ENCODE measurements at places on chromosomes 4 and X.

DNA sequence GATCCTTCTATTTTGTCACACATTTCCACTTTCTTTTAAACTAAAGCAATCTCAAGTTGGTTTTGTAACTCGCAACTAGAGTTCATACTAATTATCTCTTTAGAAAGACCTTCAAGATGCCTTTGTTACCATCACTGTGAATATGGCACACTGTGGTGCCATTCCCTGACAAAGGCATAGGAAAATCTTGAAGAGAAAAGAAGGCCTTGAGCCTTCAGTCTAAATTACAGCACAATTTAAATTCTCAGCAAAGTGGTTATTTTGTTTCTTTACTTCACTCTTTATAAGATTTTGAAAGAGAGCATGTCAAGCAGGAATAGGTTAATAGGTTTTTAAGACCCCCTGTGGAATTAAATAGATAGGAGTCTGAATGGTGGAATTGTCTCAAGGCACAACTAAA is 89.0 kb upstream of the BANK1 start:
- no peak for DNase-seq

DNA sequence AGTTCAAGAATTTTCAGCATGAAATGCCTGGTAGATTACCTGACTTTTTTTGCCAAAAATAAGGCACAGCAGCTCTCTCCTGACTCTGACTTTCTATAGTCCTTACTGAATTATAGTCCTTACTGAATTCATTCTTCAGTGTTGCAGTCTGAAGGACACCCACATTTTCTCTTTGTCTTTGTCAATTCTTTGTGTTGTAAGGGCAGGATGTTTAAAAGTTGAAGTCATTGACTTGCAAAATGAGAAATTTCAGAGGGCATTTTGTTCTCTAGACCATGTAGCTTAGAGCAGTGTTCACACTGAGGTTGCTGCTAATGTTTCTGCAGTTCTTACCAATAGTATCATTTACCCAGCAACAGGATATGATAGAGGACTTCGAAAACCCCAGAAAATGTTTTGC is 168.0 kb downstream of the SOWAHB start:
- no peak for DNase-seq

- DNase-seq: no peak
Observed at GRCh38 chr4:147285751-147286150, 195.1 kb upstream of the EDNRA start.

GRCh38 chr4:4422856-4423499 is 36.1 kb downstream of the NSG1 start:
- DNase-seq: no peak

DNA sequence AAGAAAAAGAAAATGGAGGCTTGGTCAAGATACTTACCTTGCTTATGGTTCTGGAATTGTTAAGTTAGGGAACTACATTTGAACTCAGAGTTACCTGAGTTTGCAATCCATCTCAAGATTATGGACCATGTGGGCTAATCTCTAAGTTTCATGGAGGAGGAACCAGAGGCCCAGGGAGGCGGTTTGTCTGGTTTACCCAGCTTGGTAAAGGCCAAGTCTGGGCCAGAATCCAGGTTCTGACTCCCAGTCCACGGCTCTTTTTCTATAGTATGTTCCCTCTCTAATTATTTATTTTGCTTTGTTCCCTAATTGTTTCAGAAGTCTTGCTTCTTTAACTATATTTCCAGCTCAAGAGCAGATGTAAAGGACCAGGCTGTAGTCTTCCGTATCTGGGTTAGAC is 168.1 kb downstream of the FRAS1 start:
- DNase-seq: no peak

GRCh38 chr4:55466001-55466400 is 70.2 kb downstream of the TMEM165 start:
- DNase-seq: no peak

- DNase-seq: no peak
Observed at GRCh38 chrX:69072486-69073006, 92.7 kb downstream of the PJA1 start.

- DNase-seq: no peak
Observed at GRCh38 chr4:155676430-155676825, 9.8 kb downstream of the GUCY1A1 start.

DNA sequence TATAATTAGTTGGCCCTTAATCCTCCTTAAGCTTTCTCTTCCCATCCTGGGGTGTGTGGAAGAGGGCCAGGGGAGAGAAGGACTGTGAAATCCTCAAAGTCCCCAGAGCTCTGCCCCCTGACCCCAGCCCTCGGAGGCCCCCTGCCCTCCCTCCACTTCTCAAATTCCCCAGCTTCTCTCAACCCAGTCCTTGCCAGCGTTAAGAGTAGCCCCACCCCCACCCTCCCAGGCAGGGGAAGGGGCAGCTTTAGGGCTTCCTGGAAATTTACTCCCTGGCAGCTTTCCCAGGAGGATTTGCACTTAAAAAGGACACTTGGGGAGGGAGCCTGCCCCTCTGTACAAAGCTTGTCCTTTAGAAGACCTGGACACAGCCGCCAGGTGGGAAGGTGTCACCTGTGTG is 11.8 kb upstream of the CD40LG start:
- peak; percentile 36 for DNase-seq

GRCh38 chrX:78754917-78755316 is 7.4 kb downstream of the LPAR4 start:
- peak; percentile 85 for DNase-seq

- peak; percentile 6 for DNase-seq
Observed at GRCh38 chrX:10769195-10769594, 148.8 kb upstream of the MID1 start.

DNA sequence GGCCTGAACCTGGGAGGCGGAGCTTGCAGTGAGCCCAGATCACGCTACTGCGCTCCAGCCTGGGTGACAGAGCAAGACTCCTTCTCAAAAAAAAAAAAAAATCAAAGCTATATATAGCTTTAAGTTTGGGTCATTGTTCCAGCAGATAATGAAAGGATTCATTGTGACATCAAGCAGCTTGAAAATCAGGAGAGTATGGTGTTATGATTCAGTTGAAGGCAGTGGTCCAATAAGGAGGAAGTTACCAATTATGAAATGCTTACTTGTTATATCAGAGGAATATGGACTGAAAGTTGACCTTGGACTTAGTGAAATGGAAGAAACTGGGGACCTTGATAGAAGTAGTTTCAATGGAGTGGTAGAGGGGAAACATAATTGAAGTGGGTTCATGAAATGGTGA is 140.4 kb upstream of the MAD2L1 start:
- peak; percentile 35 for DNase-seq

DNA sequence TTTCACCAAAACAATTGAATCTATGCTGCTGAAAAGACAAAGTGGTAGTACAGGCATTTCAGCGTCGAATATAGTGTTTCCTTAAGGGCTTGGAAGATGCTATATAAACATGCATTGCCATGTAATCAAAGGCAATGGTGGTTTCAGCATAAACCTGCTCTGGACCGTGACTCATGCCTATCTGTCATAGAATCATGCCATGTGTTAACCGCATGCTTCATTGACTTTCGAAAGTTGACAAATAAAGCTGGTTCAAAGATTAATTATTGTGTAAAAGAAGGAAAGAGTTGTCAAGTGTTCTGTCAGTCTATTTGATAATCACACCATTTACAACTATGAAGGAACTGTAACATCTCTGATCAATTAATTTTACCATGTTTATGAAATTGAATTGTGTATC is 83.2 kb downstream of the FUNDC1 start:
- DNase-seq: no peak
